ENCODE measurements at places on chromosomes 12 and 14.

DNA sequence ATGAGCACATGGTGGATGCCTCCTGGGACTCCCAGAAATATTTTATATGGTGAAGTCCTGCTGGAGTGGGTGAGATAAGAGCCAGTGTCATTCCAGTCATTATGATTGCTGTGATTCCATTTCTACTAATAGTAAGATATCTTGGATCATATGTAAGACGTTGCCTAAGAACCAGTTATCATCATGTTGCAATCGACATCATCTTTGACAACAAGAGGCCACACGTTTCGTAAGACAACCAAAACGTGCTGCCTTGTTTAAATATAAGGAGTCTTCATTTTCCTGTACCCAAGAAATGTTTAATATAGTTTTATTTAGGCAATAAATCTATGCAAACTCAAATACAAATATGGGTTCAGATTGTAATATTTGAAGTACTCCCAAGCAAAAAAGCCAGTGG, 58.4 kb downstream of the SPTSSA start:
- DNase-seq: no peak

- no peak for DNase-seq
Measured at GRCh38 chr12:113373969-113374368, 15.6 kb downstream of the PLBD2 start.

- no peak for DNase-seq
Measured at GRCh38 chr14:106094654-106095189, 568.3 kb downstream of the TMEM121 start.

- no peak for DNase-seq
Measured at GRCh38 chr12:75345531-75345930, 11.1 kb downstream of the GLIPR1L1 start.

DNA sequence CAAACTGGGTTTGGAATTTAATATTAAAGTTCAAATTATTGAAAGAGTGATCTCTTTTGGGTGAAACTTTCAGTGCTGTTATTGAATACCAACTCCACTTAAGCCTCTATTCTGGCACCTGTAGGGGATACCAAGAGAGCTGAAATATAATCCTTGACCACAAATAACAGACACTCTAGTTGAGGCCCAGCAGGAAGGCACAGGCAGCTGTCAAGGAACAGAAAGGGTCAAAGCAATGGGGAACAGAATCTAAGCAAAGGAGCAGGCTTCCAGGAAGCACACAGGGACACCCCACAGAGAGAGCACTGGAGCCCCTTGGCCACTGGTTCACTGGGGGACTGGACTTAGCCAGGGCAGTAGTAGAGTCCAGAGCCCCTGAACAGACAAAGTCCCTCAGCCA, 120.9 kb upstream of the SFSWAP start:
- no peak for DNase-seq

DNA sequence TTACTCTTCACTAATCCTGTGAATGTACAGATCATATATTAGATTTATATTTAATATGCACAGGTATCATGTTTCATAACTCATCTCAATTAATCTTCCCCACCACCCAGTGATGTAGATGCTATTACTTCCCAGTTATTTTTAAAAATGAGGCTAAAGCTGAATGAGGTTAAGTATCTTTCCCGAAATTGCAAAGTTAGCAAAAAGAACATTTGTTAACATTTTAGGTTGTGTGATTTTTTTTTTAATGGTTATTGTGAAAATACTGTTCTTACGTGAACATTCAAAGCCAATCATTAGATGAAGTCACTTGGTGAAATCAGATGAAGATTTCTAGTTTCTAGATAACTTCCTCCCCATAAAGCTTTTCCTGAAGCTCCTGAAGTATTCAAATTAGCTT, 186.9 kb upstream of the PLEKHA5 start:
- no peak for DNase-seq

GRCh38 chr12:45816652-45817051, 87.1 kb downstream of the ARID2 start:
- DNase-seq: no peak

DNA sequence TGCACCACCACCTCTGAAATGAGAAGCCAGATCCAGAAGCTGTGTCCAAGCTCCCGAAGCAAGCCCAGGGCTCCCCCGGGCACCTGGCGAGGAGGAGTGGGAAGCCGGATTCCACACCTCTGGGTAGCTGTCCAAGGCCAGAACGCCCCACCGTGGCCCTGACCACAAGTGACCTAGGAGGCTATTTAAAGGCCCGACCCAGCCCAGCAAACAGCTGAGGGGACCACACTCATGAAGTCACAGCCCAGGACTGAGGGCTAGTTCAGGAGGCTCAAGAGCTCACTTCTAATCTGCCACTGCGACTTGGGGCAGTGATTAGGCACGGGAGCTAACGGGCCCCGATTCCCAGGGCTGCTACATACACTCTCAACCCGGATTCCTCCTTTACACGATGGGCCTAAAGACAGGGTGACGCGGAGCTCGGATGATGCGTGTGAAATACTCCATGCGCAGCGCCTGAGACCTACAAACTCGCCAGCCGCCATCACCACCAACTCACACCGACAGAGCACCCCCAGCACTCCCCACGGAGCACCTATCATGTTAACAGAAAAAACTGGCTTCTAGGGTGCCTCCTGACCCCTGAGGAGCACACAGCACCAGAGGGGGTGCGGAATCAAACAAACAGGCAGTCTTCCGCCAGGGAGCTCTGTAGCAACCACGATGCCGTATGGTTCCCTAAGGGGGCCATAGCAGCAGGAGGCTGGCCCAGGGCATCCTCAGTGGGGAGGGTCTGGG, 84.0 kb upstream of the GPR68 start:
- no peak for DNase-seq

DNA sequence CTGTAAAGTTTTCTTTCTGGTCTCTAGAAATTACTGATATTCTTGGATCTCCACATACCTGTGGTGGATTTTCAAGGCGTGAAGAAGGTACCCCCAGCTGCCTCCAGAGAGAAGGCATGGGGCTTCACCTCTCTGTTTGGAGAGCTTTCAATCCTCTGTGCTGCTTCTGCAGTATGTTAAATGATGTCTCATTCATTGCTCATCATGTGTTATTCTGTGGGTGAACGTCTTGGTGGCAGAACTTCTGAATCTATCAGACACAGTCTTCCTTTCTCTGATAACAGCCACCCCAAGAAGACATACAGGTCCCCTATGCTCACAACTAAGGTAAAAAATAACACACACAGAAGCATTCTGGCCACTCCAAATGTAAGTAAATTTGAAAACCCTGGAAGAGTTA, 221.3 kb upstream of the TMEM260 start:
- no peak for DNase-seq

- DNase-seq: no peak
Measured at GRCh38 chr12:73625226-73625625, 912.4 kb upstream of the ATXN7L3B start.

GRCh38 chr12:53806721-53807120, 54.9 kb upstream of the CISTR start:
- no peak for DNase-seq

DNA sequence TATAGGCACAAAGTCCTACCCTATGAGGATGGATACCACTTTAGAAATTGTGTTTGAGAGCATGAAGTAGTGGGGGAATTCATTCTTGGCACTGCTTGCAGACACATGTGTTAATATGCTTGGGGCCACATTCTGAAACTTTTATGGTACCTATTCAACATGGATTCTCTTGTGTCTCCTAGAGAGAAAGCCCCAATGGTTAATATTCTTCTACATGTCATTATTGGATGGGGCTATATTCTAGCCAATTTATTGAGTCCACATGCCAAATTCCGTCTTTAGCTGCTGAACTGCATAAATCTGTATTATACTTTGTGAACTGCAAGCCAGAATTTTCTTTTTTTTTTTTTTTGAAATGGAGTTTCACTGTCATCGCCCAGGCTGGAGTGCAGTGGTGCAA, 140.0 kb downstream of the KICS2 start:
- DNase-seq: no peak

- DNase-seq: no peak
Measured at GRCh38 chr12:18706798-18707197, 31.0 kb downstream of the PLCZ1 start.

DNA sequence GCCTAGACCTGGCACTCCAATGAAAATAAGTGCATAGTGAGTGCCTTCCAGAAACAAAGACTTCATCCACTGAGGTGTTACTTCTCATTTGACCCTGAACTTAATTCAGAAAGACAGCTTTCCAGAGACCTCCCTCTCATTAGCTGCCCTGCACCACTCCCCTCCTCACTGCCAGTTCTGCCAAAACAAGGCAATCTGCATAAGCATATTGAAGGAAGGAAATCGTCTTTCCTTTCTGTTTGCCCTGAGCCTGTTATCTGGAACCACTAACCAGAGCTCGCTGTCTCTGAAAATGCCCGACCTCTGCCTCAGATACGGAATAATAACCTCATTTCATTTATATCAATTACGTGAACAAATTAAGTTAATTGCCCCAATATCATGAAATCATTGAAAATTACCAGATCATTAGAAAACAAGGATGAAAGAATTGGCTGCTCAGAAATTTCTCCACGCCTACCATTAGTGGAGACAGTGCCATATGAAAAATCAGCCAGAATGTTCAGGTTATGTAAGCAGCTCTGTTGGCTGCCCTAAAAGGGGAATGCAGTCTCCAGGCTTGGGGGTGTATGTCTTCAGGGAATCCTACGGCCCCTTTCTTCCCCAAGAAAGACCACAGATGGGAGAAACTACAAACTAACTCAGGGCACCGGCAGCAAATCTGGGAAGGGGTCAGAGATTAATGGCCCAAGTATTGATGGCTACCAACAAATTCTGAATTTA, 149.9 kb upstream of the FKBP4 start:
- no peak for DNase-seq

Data from GM12864 (cell line).